Stimulated activated CD4-positive, alpha-beta T cell treated with anti-CD3 and anti-CD28 coated beads, TNF-alpha, amount 100 ng/mL, for 1 hour (primary cell): ENCODE measurements at places on chromosomes 5 and 9.

DNA sequence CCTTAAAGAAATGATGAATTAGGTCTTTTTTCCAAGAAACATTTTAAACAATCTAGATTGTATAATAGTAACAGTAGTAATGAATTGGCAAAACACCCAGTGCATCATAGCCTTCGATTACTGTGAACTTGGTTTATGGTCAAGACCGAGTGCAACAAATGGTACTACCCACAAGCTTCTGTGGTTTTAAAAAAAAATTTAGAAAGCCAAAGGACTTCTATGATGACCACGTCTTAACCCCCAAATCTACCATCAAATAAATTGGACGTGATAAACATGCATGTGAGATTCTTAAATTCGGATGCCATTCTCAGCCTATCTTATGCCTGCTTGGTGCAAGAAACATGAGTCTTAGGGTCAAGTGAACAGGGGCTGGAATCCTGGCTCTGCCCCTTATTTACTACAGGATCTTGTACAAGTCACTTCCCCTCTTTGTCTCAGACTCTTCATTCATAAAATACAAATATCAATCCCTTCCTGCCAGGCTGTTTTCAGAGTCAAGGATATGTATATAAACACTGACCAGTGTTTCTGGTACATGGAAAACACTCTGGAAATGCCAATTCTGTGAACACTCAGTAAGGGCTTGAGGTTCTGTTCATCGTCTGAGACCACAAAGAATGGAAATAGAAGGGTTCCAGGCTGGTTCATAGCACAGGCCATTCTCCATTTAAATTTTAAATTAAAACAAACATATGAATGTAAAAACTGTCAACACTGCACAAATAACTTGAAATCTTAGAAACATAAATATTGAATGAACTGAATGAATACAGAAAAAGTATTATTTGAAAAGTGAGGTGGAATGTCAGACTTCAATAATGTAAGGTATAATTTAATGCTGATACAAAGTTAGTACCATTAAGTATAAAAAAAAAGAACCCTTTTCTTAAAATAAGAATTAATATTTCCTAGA is 107.8 kb downstream of the NR6A1 start:
- no peak for DNase-seq

GRCh38 chr5:68191083-68191791 is 24.3 kb upstream of the PIK3R1 start:
- no peak for DNase-seq

GRCh38 chr5:58241389-58241788 is 218.5 kb downstream of the PLK2 start:
- no peak for DNase-seq

DNA sequence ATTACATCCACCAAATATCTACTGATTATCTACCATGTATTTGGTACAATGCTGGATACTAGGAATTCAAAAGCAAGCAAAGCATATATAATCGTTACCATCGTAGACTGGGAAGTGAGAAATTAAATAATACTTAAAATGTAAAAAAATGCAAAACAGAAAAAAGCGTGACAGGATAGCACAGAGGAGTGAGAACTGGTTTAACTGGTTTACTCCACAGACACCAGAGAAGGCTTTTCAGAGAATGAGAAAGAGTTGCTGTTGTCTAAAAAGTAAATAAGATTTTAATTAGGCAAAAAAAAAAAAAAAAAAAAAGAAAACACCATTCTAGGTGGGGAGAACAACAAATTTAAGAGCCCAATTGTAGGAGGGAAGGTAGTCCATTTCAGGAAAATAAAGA is 657.9 kb upstream of the ST8SIA4 start:
- no peak for DNase-seq

DNA sequence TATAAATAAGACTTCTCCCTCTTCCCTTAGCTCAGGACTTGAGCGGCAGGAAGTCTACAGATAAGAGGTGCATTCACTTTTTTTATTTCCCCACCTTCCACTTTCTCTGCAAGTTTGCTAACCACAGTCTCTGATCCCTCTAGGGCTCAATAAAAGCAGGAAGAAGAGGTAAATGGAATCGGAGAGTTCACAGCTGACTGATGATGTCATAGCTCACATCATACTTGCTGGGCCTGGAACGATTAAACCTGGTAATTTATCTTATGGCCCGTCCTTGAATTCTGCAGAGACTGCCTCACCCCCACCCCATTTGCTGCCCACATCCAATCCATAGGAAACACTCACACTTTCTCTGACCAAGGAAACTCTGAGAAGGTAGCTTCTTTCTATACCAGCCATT is 62.9 kb downstream of the DRD1 start:
- DNase-seq, result no peak

- no peak for DNase-seq
Observed at GRCh38 chr5:38742821-38743220, 103.0 kb upstream of the OSMR start.

- DNase-seq, result no peak
Observed at GRCh38 chr9:4796988-4797853, 4.5 kb downstream of the RCL1 start.

DNA sequence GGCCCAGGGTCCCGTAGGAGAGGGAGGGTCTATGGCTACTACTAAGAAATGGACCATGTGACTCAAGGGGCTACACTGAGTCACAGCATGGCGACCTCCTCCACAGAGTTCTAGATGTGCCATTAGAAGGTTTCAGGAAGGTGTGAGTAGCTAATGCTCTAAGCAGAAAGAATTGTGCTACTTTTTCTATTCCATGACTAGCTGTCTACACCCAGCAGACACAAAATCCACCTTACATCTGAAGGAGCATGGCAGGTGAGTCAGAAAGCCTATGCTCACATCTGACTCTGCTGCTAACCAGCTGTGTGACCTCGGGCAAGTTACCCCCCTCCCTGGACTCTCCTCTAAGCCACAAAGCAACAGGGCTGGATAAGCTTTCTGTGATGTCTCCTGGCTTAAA is 14.4 kb upstream of the MEIKIN start:
- no peak for DNase-seq

GRCh38 chr5:147836439-147836838 is 5.0 kb upstream of the SPINK1 start:
- DNase-seq, result no peak

DNA sequence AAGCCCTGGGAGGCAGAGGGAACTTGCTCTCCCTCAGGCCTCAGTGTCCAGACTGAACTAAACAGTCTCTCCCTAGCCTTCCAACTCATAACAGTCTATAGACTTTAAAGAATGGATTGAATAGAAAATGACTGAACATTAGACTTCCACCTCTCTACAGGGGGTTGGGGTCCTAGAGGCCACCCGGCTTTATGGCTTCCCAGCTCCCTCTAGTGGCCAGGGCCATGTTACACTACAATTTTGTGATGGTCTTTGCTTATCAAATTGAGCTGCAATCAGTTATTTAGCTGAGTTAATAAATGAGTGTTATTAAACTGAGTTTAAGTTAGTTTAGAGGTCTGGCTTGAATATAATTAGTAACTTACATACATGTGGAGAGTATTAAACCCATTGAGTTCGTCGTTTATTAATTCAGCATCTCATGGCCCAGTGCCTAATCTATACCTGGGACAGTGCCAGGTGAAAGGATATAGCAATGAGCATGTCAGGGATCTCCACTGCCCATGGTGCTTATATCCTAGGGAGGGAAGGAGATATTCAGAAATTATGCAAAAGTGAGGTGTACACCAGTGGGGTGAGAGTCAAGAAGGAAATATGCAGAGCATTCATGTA is 105.2 kb downstream of the SH3TC2 start:
- no peak for DNase-seq

DNA sequence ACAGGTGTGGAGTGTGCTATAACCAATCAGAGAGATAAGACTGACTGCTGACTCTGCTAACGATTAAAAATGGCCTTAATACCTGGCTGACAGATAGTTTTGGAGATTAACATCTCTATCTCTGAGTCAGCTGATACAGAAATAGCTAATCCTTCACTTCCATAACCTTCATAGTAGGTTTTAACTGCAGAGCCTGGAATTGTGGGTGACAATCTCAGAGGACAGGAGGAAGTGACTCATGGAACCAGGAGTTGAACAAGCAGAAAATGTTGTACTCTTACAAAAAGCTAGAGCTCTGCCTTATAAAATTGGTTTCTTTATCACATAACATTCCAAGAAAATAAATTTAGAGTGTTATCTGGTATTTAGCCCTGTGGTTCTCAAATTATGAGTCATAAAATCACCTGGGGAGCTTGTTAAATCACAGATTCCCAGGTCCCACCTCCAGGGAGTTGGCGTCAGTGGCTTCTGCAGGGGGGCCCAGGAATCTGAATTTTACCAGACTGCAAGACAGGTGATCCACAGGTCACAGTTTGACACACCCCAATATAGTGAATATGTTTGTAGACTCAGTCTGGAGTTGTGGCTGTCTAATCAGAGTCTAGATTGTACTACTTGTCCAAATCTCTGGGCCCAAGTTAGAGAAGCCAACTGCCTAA is 44.4 kb upstream of the AFAP1L1 start:
- no peak for DNase-seq

- no peak for DNase-seq
Observed at GRCh38 chr5:65801352-65801783, 79.4 kb downstream of the NLN start.
